ENCODE measurements at places on chromosomes 6 and 20.

DNA sequence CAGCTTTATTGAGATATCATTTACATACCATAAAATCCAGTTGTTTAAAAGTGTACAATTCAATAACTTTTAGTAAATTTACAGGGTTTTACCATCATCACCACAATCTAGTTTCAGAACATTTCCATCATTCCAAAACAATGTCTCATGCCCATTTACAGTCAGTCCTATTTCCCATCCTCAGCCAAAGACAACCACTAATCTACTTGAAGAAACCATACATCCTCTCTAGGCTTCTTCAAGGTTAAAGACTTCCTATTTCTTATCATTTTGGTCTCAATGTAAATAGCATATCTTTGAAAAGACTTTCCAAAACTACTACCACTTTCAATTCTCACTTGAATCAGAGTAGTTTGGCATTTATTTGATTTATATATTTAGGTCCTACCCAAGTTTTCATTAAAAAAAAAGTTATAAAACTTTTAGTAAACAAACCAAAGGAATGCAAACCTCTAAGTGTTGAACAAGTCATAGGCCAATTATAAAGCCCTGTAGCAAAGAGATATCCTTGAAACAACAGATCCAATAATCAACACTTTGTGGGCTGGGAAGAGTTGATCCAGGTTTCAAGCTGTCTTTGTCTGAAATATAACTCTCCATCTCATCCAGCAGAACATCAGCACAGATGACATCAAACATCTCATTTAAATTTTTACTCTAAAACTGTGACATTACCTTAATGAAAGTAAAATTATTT lies 211.3 kb upstream of the RUNX2 start:
- DNase-seq = no peak

DNA sequence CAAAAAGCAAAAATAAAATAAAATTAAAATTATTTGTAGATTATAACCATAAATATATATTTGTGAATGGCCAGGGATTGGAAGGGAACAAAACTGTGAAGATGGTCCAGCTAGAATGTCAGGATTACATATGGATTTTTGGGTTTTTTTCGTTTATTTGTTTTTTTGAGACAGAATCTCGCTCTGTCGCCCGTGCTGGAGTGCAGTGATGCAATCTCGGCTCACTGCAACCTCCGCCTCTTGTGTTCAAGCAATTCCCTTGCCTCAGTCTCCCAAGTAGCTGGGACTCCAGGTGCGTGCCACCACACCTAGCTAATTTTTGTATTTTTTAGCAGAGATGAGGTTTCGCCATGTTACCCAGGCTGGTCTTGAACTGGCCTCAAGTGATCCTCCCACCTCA lies 7.8 kb upstream of the C6orf132 start:
- DNase-seq = no peak

GRCh38 chr6:112253841-112254816 lies at the start of gene LAMA4:
Gene LAMA4, minus strand, starts transcription at chr6:112254567. Its CDS starts 417 bp downstream, at chr6:112254150.
- DNase-seq = peak; percentile 10

- no peak for DNase-seq
Measured at GRCh38 chr20:21394551-21394950, 2.8 kb downstream of the NKX2-4 start.

- no peak for DNase-seq
Measured at GRCh38 chr6:27478141-27478705, 5.3 kb upstream of the ZNF184 start.

DNA sequence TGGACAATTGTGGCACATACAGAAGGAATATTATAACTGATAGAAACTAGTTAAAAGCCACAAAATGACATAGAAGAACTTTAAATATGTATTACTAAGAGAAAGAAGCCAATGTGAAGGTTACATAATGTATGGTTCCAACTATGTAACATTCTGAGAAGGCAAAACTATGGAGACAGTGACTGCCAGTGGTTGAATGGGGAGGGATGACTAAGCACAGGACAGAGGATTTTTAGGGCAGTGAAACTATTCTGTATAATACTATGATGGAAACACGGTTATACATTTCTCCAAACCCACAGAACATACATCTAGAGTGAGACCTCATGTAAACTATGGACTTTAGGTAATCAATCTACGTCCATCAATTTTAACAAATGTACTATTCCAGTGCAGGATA lies 22.4 kb downstream of the SYNCRIP start:
- no peak for DNase-seq

DNA sequence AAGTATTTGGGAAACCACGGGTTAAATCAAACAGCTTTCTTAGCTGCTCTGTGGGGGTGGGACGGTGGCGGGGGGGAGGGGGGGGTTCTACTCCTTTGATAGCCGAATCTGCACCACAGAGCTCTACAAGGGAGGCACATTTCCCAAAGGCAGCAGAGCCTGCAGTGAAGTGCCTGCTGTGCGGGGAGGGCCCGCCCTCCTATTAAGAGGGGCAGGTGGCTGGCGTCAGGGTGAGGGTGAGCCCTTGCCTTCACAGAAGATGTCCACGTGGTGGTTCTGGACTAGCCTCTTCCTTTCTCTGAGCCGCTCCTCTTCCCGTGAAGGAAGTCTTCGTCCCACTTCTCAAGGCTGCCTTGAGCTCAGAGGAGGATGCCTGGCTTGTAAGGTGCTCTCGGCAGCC lies 174.9 kb upstream of the THBS2 start:
- no peak for DNase-seq

DNA sequence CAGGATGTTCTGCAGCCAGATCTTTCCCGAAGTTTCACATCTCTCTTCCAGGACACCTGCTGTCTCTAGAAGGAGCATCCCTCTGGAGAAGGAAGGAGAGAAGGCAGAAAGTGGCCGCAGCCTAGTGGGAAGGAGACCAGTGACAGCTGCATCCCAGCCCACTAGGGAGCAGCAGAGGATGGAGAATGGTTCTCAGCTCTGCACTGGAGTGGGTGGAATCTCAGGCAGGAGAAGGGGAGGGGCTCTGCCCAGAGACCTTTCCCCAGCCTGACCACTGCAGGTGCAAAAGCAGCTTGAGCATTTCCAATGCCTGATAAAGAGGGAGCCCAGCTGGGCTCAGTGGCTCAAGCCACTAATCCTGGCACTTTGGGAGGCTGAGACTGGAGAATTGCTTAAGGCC lies 32.3 kb downstream of the NCR2 start:
- peak; percentile 20 for DNase-seq

GRCh38 chr6:11815231-11815630 lies 36.6 kb upstream of the ADTRP start:
- DNase-seq = no peak

Data from activated CD4-positive, alpha-beta T cell treated with anti-CD3 and anti-CD28 coated beads, Interleukin-2, amount 50 U/mL, for 48 hours (primary cell).